ENCODE measurements at places on chromosomes 1 and 21. TPM values are rescaled to one million over a fixed set of nuclear protein-coding genes. Genes with fewer than 3 reads are reported as not detected.
A peak's percentile ranks its signal among the peaks of the same experiment; 100 is the strongest.

DNA sequence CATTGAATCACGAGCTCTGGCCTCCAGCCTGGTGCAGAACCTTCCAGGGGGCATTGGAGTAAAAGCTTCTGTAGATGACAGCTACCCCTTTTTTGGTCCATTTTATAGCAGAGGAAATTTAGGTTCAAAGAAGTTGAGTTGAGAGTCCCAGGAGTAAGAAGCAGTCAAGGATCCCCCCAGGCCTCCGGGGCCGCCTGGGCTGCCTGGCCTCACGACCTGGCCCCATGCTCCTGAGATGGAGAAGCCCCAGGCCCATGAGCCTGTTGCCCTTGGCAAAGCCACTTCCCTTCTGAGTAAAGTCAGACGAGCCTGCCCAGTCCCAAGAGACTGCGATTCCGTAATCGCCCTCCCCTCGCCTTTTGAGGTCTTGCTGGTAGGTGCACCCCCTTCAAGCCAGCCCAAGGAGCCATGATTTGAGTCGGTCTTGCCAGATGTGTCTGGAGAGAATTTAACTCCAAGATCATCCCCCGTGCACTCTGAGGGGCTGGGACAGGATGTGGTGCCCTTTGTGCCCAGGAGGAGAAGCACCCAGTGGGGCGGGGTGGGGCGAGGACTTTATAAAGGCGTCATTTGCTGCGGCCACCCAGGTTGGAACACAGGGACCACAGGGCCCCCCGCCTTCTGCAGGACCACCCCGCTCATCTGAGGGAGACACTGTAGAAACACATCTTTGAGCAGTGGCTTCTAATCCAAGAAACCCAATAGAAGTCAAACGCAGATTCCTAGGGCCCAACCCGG lies 30.1 kb downstream of the PDE9A start:
- DNase-seq = no peak

DNA sequence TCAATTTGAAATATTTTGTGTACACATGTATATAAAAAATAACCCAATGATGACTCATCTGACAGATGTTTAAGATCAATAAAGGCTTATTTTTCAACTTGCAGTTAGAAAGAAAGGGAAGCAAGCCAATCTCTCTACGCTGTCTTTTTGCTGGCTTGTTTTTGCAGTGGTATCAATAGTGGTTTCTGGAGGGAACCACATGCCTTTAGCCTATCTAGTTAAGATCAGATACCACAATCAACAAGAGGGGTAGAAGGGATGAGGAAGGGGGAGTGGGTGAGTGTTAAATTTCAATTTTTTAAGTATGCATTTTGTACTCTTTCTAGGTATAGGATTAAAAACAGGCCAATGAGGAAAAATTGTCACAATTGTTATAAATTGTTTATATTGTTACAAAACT lies 276.2 kb downstream of the KCNH1 start:
- no peak for DNase-seq

DNA sequence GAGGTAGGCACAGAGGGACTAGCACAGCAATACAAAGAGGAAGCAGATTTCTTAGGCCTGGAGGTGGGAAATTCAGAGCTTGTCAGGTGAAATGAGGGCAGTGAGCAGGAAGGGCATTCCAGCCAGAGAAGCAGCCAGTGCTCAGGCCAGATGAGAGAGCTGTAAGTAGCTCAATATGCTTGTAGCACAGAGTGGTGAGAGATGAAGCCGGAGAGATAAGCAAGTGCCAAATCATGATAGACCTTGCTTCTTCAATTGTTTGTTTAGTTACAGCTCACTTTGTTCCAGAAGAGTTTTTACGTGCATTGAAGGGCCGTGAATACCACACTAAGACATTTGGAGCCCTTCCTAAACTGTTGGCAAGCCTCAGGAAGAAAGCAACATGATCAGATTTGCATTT lies 42.0 kb upstream of the ADAMTS1 start:
- no peak for DNase-seq

DNA sequence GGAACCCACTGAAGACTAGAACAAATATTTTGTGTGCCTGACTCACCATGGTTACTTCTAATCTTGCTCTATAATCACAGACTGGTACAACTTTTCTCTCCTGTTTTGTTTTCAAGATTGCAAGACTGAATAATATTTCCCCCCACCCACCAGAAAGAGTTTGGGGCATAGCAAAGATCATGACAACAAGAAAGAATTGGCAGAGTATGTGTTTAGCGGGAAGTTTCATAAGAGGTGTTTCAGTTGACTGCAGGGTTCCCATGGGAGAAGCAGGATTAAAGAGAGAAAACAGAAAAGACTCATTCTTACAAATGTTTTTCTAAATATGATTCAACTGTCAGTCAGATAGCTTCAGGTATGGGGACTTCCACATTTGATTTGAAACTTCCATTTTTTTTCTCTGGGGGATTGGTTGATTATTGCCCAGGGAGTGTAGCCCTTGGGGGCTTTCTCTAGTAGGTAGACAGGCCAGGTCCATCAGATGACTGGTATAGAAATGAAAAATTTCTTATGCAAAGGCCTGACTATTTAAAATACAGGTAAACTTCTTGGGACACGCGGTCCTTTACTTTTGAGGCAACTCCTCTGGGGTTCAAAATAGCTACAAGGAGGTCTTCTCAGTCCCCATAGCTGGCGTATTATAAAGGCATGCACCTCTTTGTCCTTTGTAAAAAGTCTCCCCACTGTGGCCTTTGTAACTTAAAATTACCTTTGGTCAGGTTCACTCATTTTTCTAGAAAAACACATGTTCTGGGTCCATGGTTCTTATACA lies 13.9 kb downstream of the OR14I1 start:
- DNase-seq = no peak

DNA sequence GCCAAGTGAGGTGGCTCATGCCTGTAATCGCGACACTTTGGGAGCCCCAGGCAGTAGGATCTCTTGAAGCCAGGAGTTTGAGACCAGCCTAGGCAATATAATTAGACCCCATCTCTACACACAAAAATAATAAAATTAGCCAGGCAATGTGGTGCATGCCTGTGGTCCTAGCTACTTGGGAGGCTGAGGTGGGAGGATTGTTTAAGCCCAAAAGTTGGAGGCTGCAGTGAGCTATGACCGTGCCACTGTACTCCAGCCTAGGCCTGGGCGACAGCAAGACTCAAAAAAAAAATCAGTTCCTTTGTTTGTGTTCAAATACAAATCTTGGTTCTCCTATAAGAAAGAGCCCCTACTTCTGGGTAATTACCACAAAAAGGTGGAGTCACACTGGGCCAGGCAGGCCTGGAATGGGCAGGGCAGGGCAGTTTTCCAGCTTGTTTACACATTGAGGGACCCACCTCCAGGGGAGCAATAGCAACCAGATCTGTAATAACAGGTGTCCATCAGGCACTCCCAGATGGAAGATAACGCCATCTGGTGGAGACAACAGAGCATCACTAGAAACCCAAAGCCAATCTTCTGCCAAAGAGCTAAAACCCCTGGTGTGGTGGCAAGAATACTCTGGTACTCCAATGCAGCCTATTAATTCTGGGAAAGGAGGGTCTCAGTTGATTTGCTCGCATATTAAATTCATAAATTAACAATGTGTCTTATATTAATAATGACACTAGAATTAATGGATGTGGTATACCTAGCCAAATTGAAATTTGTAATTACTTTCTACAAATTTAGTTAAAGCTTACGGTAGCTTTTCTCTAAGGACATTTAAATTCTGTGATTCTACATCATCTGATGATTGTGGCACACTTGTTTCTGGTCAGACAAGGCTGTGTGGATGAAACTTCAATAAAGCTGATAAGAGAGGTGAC lies 13.2 kb downstream of the PPP1R15B start:
- DNase-seq = peak; percentile 84

GRCh38 chr1:8200317-8201115 lies 117.4 kb upstream of the SLC45A1 start:
- no peak for DNase-seq

- no peak for DNase-seq
Measured at GRCh38 chr1:2556678-2557481, 709 bp downstream of the TNFRSF14 start.

DNA sequence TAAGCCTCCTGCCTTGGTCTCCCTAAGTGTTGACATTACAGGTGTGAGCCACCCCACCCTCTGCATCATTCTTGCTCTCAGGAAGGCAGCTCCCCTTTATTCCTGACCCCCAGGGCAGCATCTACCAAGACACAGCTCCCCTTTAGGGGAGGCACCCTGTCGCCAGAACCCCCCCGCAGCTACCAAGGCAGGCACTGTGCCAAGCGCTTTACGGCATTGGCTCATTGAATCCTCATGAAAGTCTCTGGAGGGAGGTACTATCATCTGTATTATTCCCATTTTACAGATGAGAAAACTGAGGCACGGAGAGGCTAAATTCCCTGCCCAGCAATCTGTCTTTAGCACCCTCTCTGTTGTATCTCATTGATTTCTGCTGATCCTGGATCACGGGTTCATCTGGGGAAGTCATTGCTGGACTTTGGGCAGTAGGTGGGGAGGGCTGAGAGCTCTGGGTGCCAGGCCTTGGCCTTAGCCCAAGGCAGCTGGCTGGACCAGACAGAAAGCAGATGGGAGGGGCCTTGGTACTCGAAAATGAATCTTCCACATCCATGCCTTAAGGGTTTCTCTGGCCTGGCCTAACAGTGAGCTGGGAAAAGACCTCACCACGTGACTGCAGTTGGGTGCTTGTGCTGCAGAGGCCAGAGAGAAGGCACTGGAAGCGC lies 5.9 kb downstream of the PLOD1 start:
- DNase-seq = no peak

DNA sequence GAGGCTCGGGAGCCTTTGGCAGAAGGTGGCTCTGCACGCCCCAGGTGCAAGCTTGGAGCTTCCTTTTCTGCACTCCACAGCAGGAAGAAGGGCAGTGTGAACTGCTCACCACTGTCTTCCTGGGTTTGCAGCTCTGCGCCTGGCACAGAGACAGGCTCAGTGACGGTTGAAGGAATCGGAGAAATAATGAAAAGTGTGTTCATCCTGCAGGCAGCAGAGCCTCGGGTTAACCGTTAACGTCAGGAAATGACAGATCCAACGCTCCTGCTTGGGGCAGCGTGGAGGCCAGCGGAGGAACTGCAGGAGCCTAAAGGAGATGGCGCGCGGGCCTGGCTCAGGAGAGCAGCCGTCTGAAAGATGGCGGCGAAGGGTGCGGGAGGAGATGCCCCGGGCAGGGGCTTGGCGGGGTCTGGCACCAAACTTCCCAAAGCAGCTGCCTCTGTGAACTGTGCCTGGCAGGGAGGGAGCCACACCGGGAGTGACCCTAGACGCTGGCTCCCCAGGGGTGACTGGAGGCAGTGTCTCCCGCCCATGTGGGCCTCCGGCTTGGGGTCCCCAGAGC lies 10.9 kb upstream of the SAMD11 start:
- no peak for DNase-seq

GRCh38 chr21:43879348-43880110 lies 14.5 kb downstream of the AGPAT3 start:
- no peak for DNase-seq

DNA sequence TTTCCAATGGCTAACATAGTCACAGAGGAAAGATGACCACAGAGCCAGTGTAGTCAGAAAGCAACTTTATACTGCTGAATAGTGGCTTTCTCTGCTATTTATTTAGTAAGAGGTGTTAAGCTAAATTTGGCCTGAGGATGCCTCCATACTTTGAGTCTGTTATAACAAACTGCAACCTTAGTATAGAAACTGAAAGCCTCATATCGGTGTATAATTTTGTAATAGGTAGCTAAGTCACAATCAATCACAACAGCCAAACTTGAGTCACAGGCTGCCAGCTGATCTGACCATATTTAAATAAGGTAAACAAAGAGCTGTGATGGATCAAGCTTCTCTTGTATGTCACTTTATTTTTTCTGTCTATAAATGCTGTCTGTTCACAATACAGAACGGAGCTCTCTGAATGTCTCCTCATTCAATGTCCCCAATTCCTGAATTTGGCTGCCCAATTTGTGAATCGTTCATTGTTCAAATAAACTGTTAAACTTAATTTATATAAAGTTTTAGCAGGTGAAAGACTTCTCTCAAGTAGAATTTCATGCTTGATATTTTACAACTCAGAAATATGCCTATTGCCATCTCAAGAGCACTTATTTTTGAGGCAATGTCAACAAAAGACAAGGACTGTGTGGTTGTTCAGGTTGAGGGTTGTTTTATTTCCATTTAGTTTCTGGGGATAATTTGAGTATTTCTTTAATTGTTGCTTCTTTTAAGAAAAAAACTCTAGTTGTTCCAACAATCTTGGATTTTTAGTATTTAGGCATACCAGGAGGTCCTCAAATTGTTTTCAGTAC lies 339.7 kb upstream of the B3GALT2 start:
- DNase-seq = no peak

Gene TNNT2
- total RNA-seq = 1.4 TPM

Gene SPATA45
- total RNA-seq = not detected

Gene PIK3R3
- total RNA-seq = 33.2 TPM

Gene CLIC6
- 0.40 TPM for total RNA-seq

Gene SLC25A44
- 20.2 TPM for total RNA-seq

Gene ZC3H12A
- 7.0 TPM for total RNA-seq

Data from osteocyte (in vitro differentiated cells).